ELR (cell line): ENCODE measurements at places on chromosomes 16 and 17.

- DNase-seq: peak; percentile 74
Measured at GRCh38 chr16:80931801-80932707, 74.6 kb downstream of the CMC2 start.

DNA sequence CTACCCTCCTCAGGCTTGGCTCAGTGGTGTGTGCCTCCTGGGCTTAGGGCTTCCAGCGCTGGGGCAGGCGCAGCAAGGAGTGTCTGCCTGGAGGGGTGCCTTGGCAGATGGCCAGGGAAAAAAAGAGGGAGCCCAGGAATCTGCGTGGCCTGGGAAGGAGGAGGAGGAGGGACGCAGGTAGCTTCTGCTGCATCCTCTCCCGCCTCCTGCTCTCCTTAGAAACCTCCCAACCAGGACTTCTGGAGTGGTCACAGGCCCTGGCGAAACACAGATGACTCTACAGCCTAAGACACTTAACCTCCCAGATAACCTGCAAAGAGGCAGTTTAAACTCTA lies 7.3 kb upstream of the BCAR1 start:
- DNase-seq: no peak

DNA sequence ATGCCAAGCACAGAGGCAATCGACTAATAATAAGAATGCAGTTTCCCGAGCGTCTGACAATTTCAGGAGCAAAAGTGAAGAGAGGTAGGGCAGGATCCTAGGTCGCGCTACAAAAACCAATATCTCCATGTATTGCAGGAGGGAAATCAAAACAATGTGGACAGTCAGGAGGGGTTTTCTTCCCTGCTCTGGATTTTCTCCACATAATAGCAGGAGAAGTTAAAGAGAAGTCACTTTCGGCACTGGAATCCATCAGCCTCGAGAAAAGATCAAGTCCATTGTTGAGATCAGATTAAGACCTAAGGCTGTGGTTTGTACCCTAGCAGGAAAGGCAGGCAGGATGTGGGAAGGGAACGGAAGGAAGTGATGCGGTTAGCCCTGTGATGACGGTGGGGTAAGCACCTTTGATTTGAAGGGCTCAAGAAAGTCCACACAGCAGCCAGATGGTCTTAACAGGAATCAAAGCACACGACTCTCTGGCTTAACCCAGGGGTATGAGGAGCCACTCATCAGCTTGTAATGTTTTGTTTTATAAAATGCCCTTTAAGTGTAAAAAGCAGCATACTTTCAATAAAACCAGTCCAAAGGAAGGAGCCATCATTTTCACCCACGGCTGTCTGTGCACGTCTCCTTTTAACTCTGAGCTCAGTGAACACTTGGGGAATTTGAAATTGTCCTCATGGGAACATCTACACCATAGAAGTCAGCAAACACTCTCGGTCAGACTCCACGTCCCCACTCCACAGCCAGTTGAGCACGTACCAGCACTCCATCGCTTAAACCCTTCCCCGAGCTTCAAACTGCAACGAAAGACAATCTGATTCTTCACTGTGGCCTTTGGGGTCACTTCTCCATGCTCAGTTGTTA lies 15.8 kb upstream of the AKTIP start:
- peak; percentile 86 for DNase-seq

- no peak for DNase-seq
Measured at GRCh38 chr16:84817613-84818012, 2.2 kb upstream of the CRISPLD2 start.

GRCh38 chr17:57920916-57921703 lies 34.1 kb downstream of the CUEDC1 start:
- DNase-seq: no peak

- peak; percentile 83 for DNase-seq
Measured at GRCh38 chr16:67666559-67667452, at the start of the genes C16orf86 and ENKD1. C16orf86 (plus strand) TSS chr16:67666814; CDS start chr16:67666971, 157 bp downstream. ENKD1 (minus strand) TSS chr16:67666750; CDS start chr16:67666442, 308 bp downstream.

DNA sequence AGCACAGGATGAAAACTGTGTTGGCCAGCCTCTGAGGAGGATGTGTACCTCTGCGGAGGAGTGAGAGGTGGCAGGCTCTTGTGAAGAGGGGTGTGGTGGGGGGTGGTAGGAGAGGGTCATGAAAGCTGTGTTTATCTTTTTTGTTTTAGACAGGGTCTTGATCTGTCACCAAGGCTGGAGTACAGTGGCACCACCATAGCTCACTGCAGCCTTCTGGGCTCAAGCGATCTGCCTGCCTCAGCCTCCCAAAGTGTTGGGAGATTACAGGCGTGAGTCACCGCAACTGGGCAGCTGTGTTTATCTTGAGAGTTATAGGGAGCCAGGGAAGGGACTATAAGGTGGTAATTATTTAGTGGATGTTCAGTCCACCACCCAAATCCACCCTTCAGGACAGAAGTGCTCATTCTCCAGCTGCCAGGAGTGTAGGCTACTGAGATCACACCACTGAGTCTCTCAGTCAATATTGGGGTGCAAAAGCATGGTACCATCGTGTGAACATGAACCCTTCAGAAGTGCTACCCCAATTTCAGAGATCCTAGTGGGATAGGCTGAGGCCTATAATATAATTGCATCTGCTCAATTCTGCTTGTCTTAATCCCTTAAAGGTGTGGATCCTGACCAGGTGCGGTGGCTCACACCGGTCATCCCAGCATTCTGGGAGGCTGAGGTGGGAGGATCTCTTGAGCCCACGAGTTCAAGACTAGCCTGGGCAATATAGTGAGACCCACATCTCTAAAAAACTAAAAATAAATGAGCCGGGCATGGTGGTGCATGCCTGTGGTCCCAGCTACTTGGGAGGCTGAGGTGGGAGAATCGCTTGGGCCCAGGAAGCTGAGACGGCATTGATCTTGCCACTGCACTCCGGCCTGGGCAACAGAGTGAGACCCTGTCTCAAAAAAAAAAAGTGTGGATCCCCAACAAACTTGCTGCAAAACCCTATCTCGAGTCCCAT lies 788 bp upstream of the EXOC3L1 start:
- peak; percentile 59 for DNase-seq

DNA sequence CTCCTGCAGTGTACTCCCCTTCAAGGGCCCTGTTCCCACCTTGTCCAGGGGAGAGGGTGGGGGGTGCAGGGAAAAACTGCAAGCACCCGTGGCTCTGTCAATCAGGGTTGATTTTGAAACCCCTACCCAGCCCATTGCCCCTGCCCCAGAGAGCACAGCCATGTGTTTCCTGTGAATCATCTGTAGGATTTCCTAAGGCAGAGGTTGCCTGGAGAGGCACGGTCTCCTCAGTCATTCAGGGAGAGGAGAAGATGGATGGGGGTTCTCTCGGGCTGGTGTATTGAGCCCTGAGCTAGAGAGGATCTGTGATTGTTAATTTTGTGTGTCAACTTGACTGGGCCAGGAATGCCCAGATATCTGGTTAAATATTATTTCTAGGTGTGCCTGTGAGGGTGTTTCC lies 3.5 kb upstream of the AGRP start:
- DNase-seq: peak; percentile 42

DNA sequence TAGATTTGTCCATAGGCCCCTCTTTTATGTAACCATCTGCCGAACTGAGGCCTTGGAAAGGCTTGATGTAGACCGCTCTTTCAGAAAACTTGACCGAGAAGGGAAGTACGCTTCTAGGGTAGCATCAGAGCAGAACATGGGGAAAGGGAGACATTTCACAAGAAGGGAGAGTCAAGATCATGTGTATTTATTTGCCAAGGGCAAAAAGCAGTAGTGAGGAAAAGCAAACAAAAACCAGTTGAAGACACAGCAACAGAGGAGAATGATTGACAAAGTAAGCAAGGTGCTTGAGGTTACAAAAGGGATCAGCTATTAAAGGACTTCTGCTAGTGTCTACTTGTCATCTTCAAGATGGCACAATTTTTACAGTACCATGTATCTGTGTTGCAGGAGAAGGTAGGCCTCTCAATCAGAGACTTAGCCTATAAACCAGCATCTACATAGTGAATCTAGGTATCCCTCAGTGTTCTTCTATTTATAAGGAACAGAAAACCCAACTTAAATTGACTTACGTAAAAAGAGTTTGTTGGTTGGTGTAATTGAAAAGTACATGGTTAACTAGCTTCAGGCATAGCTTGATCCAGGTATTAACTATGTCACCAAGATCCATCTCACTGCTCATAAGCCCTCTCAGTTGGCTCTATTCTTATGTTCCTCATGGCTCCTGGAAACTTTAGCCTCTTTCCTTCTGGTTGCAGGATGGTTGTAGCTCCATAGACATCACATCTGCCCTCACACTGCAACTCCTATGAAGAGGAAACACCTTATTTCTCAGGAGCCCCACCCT lies 288.4 kb downstream of the IRX3 start:
- no peak for DNase-seq

DNA sequence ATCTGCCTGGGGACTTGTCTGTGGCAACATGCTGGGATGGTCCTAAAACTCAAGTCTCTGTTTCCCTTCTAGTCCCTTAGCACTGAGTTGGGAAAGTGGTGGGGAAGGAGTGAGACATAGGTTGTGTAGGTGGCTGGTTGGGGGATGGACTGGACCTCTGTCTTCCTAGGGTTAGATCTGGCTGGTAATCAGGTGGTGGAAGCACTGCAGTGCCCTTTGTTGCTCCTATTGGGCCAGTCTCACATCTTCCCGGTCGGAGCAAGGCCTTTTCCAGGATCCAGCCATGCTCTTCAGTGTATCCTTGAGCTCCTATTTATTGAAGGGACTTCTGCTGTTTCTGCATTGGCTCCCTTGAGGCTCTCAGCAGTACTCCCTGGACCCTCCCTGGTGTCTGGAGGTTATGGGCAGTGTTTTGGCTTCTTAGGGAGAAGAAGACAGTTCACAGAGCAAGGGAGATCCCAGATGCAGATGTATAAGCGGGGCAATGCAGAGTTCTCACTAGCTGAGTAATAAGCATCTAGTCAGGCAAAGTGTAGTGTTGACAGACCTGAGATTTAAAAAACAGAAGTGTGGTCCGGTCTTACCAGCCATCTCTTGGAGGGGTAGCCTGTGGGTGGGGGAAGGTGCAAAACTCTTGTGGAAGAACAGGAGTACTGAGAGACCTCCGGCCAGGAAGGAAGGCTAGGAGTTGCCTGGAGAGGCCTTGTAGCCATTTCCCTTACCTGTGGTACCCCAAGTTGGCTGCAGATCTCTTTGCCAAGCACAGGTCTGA lies 1.3 kb upstream of the NUTF2 start:
- peak; percentile 13 for DNase-seq

DNA sequence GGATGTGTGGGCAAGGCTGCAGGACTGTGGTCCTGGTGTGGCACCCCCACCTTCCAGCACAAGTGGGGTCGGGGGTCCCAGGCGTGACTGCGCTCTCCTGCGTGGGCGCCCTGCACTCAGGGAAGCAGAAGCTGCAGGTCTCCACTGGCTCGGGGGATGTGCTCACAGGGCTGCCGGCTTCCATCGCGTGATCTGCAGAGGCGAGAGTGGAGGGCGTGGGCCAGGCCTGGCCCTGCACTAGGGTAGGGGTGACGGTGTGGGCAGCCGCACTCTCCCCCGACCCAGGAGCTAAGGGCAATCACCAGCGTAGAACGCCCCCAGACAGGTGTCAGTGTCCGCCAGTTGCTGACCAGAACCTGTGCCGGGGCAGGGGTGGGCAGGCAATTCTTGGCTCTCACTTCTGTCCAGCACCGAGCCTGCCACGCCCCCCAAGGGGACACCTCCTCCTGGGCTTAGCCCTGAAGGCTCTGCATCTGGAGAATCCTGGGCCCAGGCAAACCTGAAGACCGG lies 32.3 kb downstream of the TNFRSF13B start:
- DNase-seq: no peak

DNA sequence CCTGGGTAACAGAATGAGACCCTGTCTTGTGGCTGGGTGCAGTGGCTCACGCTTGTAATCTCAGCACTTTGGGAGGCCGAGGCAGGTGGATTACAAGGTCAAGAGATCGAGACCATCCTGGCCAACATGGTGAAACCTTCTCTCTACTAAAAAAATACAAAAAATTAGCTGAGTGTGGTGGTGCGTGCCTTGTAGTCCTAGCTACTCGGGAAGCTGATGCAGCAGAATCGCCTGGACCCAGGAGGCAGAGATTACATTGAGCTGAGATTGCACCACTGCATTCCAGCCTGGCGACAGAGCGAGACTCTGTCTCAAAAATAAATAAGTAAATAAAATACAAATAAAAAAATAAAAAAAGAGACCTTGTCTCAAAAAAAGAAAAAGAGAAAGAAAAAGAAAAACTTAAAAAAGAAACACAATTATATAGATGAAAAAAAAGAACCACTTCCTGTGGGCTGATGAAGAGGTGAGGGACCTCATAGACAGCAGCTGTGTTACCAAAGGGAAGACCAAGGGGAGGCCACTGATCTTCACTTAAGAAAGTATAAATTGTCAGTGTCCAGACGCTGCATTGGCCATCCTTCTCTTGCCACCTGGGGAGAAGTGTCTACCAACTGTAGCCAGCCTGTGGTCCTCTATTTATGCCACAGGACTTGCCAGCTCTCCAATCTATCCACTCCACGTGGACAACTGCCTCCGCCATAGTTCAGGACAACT lies 24.4 kb upstream of the SMG1 start:
- no peak for DNase-seq
